Activated CD4-positive, alpha-beta T cell treated with anti-CD3 and anti-CD28 coated beads, Interleukin-2, Interleukin-6, amounts not matched to agents 100 ng/mL and 50 ng/mL, durations not matched to agents 16 hours and 8 hours (primary cell): ENCODE measurements at places on chromosomes 1 and 21.
A peak's percentile ranks its signal among the peaks of the same experiment; 100 is the strongest.

DNA sequence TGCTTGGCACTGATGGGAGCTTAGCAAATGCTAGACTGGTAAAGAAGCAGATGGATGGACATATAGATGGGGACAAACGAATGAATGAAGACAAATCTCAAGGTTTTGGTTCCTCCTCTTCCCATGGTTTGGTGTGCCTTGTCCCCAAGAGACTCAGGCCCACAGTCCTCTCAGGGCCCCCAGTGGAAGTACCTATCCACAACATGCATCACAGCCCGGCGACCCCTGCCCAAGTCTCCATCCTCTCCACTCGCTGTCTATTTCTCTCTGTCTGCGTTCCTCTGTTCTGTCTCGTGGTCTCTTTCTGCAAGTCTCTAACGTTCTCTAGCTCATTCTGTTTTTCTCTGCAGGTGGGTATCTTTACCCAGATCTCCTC is 85.8 kb downstream of the GLIS1 start:
- no peak for DNase-seq

GRCh38 chr1:207131163-207131562 is 27.1 kb downstream of the C4BPA start:
- DNase-seq, result no peak

DNA sequence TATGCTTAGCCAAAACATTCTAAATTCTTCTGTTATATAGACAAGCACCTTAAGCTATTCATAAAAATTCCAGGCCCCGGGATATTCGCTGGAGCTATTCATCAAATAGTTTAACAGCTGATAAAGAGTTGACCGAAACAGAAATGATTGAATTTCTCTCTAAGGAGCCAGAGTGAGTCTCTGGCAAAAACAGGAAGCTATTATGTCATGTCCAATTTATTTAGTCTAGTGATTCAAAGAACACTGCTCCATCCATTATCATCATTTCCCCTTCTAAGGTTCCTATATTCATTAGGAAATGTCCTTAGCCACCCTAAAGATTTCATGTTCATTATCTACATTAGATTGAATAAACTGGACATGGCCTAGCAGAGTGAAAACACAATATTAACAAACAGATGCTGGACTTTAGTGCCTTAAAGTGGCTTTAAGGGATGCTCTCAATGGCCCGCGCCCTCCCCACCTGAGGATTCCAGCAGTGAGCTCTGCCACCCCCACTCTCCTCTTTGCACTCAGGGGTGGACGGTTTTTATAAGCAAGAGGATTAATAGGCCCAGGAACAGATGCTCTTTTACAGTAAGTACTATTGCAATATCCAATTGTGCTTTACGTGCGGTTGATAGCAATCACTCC is 122.1 kb upstream of the RGS1 start:
- no peak for DNase-seq

GRCh38 chr1:65424573-65424889 is 4.1 kb downstream of the LEPR start:
- DNase-seq, result peak; percentile 19

DNA sequence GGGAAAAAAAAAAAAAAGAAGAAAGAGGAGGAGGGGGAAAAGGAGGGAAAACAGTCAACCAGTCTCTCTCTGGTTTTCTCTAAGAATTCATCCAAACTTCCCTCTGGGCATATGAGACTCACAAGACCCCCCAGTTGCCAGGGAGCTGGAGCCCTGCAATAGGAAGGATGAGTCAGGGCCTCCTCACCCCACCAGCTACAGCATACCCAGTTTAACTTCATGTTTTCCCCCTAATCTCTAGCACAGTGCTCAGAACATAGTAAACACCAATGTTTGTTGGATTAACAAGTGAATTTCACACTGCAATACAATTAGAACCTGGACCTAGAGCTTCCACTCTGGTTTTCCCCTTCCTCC is 7.8 kb downstream of the F11R start:
- no peak for DNase-seq

DNA sequence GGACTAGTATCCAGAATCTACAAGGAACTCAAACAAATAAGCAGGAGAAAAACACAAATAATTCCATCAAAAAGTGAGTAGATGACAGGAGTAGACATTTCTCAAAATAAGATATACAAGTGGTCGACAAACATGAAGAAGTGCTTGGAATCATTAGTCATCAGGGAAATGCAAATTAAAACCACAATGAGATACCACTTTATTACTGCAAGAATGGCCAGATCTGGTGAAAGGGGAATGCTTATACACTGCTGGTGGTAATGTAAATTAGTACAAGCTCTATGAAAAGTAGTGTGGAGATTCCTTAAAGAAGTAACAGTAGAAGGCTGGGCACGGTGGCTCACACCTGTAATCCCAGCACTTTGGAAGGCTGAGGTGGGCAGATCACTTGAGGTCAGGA is 73.8 kb downstream of the POU2F1 start:
- no peak for DNase-seq

- DNase-seq, result peak; percentile 30
Observed at GRCh38 chr1:165424454-165425216, 20.3 kb downstream of the RXRG start.

- no peak for DNase-seq
Observed at GRCh38 chr1:22670352-22670975, 17.4 kb downstream of the C1QB start.

- DNase-seq, result no peak
Observed at GRCh38 chr1:27570356-27570755, 33.6 kb downstream of the AHDC1 start.

GRCh38 chr21:37074546-37074945 is 1.5 kb downstream of the TTC3 start:
- DNase-seq, result no peak

DNA sequence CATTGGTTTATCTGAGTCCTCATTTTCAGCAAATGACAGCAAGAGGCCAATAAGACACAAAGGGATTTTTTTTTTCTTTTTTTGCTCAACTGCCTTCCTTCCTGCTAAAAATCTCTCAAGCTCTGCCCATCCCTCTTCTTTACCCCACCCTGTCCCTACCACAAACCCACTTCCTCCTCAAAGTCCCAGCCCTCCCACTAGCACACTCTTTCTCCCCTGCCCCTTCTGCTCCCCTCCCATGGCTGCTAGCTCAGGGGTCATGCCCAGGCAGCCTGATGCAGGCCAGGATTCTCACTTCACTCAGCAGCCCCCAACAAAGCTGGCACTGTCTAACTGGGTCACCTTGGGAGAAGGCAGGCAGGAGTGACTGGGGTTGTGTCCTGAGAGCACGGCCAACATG is 28.8 kb upstream of the PPP2R5A start:
- peak; percentile 38 for DNase-seq

- no peak for DNase-seq
Observed at GRCh38 chr1:101704895-101705294, 291.8 kb downstream of the OLFM3 start.

GRCh38 chr1:59556802-59557548 is 257.8 kb upstream of the HOOK1 start:
- DNase-seq, result no peak

GRCh38 chr1:14780271-14780670 is 181.8 kb downstream of the KAZN start:
- no peak for DNase-seq

- DNase-seq, result no peak
Observed at GRCh38 chr1:230807561-230808280, 60.5 kb downstream of the CAPN9 start.

- DNase-seq, result no peak
Observed at GRCh38 chr1:206909883-206910318, 11.8 kb downstream of the FCMR start.

DNA sequence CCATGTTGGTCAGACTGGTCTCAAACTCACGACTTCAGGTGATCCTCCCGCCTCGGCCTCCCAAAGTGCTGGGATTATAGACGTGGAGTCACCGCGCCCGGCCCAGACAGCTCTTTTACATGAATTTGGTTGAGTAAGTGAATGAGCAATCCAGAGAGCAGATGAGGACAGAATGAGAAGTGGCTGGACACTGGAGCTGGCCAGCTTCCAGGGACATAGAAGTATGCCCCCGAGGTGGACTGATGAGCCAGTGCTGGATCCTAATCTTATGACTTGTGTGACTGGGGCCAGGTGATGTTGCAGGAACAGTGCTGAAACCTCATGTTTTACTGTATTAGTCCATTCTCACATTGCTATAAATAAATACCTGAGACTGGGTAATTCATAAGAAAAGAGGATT is 35.9 kb upstream of the KANK4 start:
- DNase-seq, result no peak

DNA sequence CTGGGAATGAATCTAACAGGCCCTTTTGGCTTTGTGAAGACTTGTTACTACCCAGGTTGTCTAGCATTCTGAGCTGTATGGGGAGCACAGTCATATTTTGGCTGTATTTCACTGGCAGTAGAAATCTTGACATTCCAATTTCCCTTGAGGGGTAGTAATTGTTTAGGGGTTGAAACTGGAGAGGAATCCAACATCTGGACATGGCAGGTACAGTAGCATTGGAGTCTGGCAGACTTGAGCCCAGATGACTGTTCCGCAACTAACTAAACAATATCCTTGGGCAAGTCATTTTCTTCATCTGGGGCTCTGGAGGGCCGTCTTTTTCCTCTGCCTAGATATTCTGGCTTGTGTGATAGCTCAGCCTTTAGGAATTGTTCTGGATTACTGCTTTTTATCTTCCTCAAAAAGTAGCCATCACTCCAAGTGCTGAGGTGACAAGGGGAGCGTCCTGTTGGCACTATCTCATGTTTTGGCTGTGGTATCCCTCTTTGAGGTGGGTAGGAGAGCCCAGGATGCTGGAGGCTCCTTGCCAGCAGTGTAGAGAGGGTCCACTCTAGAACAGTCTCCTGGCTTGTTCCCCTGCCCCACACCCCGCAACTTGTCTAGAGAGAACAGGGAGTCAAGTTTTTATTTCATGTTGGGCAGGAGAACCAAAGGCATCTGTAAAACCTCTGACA is 22.7 kb upstream of the NBL1 start:
- no peak for DNase-seq

- DNase-seq, result peak; percentile 69
Observed at GRCh38 chr1:244325056-244325758, 126.5 kb downstream of the ADSS2 start.

DNA sequence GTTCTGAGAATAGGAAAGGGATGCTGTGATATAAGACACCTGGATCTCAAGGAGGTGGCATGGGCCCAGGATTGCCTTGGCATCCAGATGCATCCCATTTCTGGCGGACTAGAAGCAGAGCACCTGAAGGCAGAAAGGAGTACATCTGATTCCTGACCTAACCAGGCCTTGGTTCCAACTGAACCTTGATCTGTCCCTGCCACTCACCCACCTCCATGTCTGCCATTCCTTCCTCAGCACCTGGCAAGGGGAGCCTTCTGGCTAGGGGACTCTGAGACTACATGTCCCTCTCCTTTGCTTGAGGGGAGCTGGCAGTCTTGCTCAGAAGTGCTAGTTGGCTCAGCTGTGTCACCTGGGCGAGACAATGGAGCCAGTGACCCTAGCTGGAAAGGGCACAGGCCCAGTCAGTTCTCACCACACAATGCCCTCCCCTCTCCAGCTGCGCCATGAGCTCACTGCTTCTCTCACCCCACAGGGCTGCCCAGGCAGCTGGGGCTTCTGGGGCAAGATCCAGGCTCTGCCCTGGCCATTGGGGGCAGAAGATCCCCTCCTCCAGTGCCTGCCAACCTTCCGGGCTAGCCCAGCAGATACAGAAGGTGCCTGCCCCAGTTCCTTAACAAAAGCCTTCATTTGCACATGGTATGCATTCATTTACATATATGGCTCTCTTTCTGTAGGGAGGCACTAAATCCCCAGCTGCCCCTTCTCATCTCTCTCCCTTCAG is 2.9 kb downstream of the IGSF8 start:
- DNase-seq, result no peak

DNA sequence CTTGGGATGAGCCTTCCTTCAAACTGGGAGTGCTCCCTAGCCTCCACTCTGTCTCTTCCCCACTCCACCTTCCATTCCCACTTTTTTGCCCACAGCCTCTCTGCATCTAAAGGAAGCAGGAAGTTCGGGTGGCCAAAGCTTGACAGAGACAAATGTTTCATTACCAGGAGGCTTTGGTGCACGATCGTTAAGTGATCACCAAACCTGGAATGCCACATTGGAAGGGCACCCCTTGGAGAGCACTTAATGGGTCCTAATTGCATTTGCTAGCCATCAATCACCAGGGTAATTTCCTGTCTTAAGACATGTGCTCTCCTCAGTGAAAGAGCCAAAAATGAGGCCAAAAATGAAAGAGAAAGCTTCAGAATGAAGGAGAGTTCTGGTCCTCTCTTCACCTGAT is 206.5 kb downstream of the TNR start:
- no peak for DNase-seq
